Ureter (tissue), 1 donor: ENCODE measurements at places on chromosomes 6 and 20. TPM values are rescaled to one million over a fixed set of nuclear protein-coding genes. Genes with fewer than 3 reads are reported as not detected.

DNA sequence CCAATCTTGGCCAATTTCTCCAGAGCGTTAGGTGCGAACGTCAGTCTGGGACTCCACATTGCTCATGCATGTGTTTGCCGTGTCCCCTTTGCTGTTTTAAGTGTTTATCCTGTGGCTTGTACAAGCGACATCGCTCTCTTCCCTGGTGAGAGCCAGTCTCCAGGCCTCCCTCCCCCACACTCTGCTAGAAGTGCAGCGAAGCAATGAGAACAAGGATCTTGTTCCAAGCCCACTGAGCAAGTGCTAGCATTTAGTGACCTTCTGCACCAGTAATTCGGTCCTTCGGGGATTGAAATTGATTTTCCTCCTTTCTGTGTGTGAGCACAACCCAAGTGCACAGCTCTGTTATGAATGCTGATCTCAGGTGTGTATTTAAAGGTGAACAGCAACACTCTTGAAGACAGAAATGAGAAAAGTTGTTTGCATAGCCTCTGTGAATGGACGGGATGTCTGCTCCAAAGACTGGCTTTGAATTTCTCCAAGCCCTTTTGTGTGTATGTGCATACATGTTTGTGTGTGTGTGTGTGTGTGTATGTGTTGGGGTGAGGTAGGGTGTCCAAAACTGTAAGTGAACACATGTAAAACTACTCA is 29.0 kb downstream of the CD83 start:
- DNase-seq, result no peak

DNA sequence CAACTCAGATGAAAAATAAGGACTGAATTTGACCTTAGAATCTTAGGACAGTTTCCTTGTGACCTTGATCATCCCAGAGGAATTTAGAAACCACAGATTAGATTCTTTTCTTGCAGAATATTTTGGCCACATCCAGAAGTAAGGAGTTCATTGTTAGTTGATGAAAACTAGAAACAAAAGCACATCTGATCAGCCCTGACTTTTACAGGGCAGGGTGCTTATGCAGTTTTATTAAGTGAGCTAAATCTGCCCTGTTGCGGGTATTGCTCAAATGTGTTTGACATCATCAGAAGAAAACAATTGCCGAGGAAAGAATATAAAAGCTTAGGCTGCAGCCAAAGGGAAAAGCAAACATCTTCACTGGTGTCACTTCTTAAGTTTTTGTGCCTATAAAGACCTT is 100.8 kb downstream of the MTFR2 start:
- DNase-seq, result no peak

DNA sequence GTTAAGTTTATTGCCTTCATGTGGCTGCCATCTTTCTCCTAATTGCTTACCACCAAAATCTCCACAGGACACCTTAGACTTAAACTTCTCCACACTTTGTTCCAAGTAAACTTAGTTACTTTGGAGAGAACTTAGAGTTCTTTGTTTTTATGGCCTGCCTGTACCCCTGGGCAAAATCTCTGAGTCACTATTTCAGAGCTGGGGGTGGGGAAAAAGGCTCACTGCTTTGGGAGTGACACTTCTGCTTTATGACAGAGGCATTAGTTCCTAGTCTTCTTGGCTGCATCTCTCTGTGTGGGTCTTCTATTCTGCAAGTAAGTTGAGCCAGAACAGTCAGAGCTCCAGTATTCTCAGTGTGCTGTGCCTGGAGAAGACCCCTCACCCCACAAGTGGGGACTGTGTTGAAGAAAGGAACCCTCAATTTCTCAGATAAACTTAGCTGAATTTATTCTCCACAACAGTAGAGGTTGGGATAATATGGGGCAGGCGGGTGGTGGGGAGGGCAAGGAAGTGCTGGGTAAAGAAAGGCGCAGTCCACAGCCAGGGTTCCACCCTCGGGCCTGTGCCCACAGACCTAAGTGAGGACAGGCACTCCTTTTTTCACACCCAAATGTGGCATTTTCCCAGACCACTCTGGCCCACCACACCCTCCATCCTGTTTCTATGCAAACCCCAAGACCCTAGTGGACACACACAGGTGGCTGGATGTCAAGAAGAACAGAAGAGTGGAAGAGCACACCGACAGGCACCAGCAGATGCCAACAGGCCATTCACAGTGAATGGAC is 636.6 kb upstream of the MAN1A1 start:
- DNase-seq, result no peak

DNA sequence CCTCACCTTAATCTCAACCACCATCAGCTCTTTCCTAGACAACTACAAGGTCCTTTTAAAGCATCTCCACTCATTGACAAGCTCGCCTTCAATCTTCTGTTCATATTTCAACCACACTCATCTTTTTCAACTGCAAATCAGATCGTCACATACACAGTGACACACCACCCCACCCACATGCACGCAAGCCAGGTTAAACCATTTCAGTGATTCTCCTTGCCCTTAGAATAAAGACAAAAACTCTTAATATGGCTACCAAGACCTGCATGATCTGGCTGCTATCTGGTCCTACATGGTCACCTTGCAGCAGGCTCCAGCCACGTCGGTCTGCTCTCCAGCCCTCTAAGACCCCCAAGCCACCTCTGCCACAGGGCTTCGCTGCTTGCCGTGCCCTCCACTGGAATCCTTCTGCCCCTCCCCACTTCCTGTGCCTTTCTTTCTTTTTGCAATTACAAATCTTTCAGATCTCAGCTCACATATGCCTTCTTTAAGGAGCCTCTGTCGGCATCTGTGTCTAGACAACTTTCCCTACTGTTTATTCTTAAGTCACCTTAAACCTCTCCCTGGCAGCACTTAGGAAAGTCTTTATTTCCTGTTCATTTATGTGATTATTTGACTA is 507.3 kb upstream of the ARID1B start:
- no peak for DNase-seq

GRCh38 chr6:70538376-70538775 is 28.4 kb upstream of the SDHAF4 start:
- DNase-seq, result no peak

- DNase-seq, result no peak
These were observed 26.6 kb upstream of the ILRUN start for GRCh38 chr6:34723203-34723602.

DNA sequence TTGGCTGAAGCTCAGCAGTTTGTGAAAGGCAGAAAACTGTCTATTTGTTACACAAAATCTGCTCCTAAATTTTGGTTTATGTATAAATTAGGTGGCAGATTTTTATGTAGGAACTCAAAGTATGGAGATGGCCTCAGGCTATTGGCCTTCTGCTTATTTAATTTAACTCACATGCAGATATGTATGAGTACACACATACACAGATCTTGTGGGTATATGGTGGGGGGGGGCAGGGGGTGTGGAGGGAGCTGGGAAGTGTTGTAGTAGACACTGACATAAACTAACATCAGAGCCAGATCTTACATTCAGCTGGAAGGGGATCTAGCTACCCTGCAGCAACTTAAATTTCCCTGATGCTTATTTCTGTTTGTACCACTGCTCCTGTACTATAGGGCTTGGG is 170.8 kb downstream of the EPM2A start:
- no peak for DNase-seq

The SYNCRIP gene
- total RNA-seq, result 124 TPM

The NOTCH4 gene
- total RNA-seq, result 19.4 TPM

The ACSS1 gene
- 33.7 TPM for total RNA-seq

The WFDC10B gene
- total RNA-seq, result 1.9 TPM
